ENCODE measurements at places on chromosomes 12 and 14. TPM values are rescaled to one million over a fixed set of nuclear protein-coding genes. Genes with fewer than 3 reads are reported as not detected.

GRCh38 chr12:127158385-127159061, 1108.4 kb upstream of the TMEM132C start:
- DNase-seq, result no peak

GRCh38 chr14:55780156-55780946, 200.3 kb downstream of the KTN1 start:
- DNase-seq, result peak; percentile 68

- no peak for DNase-seq
These were observed at the start of gene TCL1B for GRCh38 chr14:95685978-95686922. Gene TCL1B, plus strand, starts transcription at chr14:95686426. Its CDS starts 42 bp downstream, at chr14:95686468.

GRCh38 chr12:48040354-48040753, 36.1 kb upstream of the COL2A1 start:
- DNase-seq, result no peak

DNA sequence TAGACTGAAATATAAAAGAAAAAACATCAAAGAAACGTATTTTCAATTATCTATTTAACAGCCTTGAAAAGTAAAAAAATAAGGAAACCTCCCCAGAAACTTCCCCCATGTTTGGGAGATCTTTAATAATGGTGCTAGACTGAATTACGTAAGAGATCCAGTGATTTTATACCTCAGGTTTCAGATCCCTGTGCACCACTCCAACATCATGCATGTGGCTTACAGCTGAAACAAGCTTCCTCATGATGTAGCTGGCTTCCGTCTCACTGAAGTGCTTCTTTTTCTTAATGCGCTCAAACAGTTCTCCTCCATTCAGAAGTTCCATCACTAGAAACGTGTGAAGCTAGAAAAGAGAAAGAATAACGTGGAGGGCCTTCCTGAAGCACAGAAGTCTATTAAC, 78.0 kb upstream of the TTC7B start:
- DNase-seq, result peak; percentile 6

DNA sequence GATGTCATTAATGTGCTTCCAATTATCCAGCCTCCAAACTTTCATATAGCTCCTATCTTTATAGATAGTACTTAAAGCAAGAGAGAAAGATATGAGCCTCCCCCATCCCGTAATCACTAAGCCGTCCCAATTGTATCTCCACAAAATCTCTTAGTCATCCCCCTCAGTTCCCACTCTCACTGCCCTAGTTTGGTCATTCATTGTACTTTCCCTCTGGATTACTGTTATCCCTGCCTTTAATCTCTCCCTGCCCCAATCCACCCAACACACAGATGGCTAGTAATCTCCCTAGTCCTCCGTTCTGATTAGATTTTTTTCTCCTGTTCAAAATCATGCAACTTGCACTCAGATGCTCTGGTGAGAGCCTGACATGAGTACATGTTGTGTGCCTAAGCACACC, 5.4 kb upstream of the BCAT1 start:
- DNase-seq, result no peak

- DNase-seq, result no peak
These were observed 1.2 kb downstream of the KCNK10 start for GRCh38 chr14:88321692-88322503.

- DNase-seq, result peak; percentile 47
These were observed 23.0 kb upstream of the TTC7B start for GRCh38 chr14:90839024-90839888.

- DNase-seq, result peak; percentile 14
These were observed 364.9 kb upstream of the FLRT2 start for GRCh38 chr14:85165094-85165493.

The PRR4 gene
- 0.43 TPM for total RNA-seq

DNA sequence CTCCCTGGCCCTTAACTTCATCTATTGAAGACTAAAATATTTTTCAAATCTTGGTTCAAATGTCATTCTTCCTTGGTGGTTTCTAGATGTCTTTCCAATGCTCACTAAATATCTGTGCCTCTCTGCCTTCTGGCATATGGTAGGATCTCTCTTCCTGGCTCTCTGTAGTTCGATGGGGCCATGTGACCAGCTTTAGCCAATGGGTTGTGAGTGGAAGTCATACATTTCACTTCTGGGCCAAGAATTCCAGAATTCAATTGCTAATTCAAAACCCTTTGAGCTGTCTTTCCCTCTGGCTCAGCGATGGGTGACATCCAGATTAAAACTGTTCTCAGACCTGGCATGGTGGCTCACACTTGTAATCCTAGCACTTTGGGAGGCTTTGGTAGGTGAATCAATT, 25.8 kb upstream of the CTDSP2 start:
- DNase-seq, result no peak

- peak; percentile 19 for DNase-seq
These were observed 48.6 kb upstream of the STAC3 start for GRCh38 chr12:57299514-57300016.

The C3AR1 gene
- not detected for total RNA-seq

- DNase-seq, result peak; percentile 43
These were observed 78.4 kb downstream of the MOK start for GRCh38 chr14:102226356-102227125.

The SYNDIG1L gene
- total RNA-seq, result not detected

GRCh38 chr12:46160101-46160980, 108.5 kb downstream of the SLC38A1 start:
- DNase-seq, result peak; percentile 87

- no peak for DNase-seq
These were observed 58.7 kb downstream of the SSH1 start for GRCh38 chr12:108798551-108799221.

The LALBA gene
- not detected for total RNA-seq

The PLA2G1B gene
- total RNA-seq, result not detected

The KSR2 gene
- total RNA-seq, result not detected

DNA sequence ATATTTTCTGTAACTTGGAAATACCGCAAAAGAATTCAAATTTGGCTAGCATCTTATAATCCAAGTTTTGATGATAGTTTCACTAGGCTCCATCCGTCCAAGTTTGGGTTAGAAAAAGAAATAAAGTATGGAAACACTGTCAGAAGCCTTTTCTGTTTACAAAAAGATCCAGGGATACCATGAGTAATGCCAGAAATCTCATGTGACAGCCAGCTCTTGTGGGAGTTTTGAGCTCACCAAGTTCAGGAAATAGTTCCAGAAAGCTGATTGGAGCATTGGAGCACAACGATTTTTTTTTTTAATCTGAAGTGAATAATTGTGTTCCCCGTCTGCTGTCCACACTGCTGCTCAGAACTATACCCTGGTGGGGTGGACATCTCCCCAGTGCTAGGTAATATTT, 229.7 kb upstream of the NPAS3 start:
- peak; percentile 76 for DNase-seq

The NKX2-1 gene
- total RNA-seq, result not detected

GRCh38 chr12:94265539-94265938, 117.2 kb downstream of the PLXNC1 start:
- peak; percentile 18 for DNase-seq

- DNase-seq, result peak; percentile 67
These were observed 64.4 kb downstream of the TMX1 start for GRCh38 chr14:51304438-51304837.

GRCh38 chr14:101757064-101757838, 4.3 kb upstream of the PPP2R5C start:
- no peak for DNase-seq

DNA sequence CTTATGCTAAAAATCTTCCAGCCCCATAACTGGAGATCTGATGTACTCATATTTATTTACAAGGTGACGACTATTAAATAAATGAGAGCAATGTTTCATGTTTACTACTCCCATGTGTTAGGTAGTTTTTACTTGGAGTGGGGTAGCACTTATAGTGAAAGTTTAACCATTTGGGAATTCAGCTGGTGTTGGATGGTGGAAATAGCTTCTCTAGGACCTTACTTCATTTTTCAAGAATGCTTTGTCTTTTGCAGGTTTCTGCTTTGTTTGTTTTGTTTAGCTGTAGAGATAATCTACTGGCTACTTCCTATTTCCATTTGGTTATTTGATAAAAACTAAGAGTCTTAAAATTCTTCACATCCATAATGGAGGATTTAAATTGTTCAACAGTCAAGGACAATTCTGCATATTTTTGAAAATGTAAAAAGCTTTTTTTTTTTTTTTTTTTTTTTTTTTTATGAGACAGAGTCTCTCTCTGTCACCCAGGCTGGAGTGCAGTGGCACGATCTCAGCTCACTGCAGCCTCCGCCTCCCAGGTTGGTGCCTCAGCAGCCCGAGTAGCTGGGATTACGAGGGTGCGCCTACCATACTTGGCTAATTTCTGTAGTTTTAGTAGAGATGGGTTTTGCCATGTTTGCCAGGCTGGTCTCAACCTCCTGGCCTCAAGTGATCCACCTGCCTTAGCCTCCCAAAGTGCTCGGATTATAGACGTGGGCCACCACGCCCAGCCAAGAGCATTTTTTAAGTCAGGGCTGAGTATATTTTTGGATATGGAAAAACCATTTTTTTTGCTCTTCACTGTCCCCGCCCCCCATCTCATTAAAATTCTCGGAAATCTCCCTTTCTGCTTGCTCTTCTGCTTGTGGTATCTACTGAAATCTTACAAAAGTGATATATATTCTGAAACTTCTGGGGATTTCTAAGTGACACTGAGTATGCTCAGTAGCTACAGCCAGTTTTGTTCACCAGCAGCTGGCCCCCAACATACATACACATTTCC, 1.4 kb upstream of the ABCD2 start:
- no peak for DNase-seq

- DNase-seq, result no peak
These were observed 232.8 kb upstream of the DIO3 start for GRCh38 chr14:101328412-101329028.

The PLEKHH1 gene
- 0.05 TPM for total RNA-seq
